ENCODE measurements at places on chromosomes 1 and 21.

DNA sequence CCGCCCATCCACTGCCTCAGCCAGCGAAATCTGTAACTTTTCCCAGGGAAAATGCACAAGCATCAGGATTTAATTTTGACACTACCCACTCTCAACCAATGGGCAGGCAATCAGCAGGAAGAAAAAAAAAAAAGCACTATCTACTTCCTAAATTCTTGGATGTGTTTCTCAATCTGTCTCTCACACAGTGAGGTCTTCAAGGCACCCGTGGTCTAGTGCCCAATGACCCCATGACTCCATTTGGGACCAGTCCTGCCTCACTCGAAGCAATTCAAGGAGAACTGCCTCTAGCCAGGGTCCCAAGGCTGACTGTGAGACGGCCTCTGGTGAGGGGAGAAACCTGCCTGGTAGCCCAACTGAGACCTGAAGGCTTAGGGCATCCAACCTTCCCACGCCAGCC lies 35.9 kb downstream of the CSF1 start:
- DNase-seq = no peak

GRCh38 chr1:192631749-192632148 lies 4.2 kb upstream of the RGS13 start:
- DNase-seq = no peak

GRCh38 chr21:41364308-41364707 lies 2.5 kb downstream of the MX2 start:
- DNase-seq = no peak

GRCh38 chr1:118828038-118828437 lies 160.1 kb downstream of the TBX15 start:
- no peak for DNase-seq

DNA sequence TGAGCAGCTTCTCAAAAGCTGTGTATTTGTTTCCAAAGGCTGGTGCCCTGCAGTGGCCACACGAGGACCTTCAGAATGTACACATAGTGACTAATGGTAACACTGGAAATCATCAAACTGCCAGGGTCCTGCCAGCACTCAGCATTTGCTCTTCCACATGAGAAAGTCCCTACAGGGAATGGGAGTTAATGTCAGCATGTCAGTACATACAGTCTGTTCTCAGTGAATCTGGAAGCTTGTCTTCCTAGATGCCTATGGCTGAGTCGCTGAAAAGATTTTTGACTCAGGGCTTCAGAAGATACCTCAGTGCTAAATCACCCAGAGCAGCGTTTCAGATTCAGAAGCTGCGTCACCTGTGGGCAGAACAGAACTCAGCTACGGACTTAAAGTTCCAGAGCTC lies 108.2 kb downstream of the CDC7 start:
- no peak for DNase-seq

GRCh38 chr1:43049481-43049880 lies 90.8 kb upstream of the SLC2A1 start:
- DNase-seq = no peak

- no peak for DNase-seq
These were observed 39.3 kb upstream of the ZBTB18 start for GRCh38 chr1:244011786-244012185.

DNA sequence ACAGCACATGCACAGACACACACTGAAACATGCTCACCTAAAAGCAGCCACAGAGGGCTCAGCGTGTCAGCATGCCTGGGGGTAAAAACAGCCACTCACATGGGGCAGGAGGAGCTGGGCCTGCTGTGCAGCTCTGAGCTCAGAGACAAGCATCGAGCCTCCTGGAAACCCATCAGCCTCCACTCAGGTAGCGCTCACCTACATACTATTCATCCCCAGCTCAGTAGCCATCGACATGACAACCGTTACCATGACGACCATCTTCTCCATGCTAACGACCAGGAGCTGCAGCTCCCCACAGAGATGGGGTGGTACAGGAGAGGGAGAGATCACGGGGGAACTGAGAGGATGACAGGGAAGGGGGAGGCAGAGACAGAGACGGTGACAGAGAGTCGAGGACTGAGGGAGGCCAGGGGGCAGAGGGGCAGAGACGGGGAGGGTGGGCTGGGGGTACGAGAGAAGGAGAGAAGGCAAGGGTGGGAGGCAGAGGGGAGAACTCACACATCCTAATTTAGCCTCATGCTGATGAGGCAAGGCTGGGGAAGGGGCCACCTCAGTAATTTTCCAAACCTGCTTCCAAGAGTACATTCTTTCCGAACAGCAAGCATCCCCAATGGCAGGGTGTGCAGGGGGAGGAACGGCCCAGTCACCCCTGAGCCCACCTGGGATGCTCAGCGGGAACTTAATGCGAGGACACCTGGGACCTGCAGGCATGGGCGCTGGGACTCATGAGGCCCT lies 28.4 kb downstream of the SDC3 start:
- DNase-seq = no peak

- no peak for DNase-seq
These were observed 2.0 kb downstream of the KIAA0319L start for GRCh38 chr1:35555212-35555584.

Data from NCI-H446 treated with DMSO at 0.1 percent for 48 hours (cell line).